ENCODE measurements at places on chromosomes 16 and 17.

DNA sequence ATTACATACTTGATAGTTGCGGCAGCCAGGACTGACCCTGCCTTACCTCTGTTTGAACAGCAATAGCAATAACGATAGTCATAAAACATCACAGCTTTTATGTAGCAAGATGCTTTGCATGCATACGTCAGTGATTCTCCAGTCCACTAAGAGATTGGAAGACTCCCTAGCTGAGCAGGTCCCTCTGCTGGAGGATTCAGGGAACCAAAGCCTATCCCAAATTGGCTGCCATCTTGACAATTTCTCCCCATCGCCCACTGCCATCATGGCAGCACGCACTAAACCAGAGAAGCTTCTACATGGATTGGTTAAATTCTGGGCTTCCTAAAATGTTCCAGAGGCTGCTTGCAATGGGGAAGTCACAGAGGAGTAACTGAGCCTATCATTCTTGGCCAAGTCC is 360.6 kb upstream of the XYLT1 start:
- no peak for DNase-seq

- DNase-seq, result peak; percentile 22
Measured at GRCh38 chr16:303760-304505, 21.0 kb downstream of the PDIA2 start.

DNA sequence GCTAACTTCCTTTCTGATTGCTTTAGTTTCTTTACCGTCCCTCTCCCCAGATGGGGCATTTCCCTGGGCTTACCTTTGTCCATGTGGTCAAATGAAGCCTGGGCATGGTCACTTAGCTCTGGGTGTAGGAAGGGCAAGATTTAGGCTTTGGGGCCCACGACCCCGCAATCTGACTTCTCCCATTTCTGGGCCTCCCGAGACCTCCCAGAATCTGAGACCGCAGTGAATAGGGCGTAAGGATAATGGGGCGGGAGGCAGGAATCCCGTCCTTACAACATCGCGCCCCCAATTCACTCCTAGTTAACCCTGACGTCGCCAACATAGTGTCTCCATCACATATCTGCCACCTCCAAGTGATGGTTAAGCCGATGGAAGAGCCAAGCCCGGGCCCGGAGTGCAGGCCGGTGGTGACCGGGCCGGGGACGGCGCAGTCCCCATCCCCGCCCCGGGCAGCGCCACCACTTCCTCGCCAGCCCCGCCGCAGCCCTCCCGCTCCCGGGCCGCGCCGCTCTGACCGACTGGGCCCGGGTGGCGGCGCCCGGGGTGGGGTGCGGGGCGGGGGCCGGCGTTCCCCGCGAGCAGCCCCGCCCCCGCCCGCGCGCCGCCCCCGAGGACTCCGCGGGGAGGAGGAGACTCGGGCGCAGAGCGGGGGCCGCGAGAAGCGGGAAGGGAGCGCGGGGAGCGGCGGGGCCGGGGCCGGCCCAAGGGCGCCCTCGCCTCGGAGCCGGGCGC is at the start of gene RHBDL3:
Gene RHBDL3, plus strand, starts transcription at position 641 of the 732 bp plus-strand sequence. CDS start 358 bp downstream, outside the sequence.
- DNase-seq, result peak; percentile 33

- DNase-seq, result no peak
Measured at GRCh38 chr17:45234641-45235415, 13.1 kb downstream of the FMNL1 start.

GRCh38 chr17:18257268-18257981 is 1.1 kb downstream of the FLII start:
- DNase-seq, result peak; percentile 33

GRCh38 chr16:4327386-4328045 is 11.6 kb downstream of the GLIS2 start:
- no peak for DNase-seq

GRCh38 chr17:48213797-48214196 is 106.2 kb downstream of the SNX11 start:
- DNase-seq, result peak; percentile 29

- no peak for DNase-seq
Measured at GRCh38 chr17:51155416-51155815, 2.1 kb downstream of the NME1 start.

DNA sequence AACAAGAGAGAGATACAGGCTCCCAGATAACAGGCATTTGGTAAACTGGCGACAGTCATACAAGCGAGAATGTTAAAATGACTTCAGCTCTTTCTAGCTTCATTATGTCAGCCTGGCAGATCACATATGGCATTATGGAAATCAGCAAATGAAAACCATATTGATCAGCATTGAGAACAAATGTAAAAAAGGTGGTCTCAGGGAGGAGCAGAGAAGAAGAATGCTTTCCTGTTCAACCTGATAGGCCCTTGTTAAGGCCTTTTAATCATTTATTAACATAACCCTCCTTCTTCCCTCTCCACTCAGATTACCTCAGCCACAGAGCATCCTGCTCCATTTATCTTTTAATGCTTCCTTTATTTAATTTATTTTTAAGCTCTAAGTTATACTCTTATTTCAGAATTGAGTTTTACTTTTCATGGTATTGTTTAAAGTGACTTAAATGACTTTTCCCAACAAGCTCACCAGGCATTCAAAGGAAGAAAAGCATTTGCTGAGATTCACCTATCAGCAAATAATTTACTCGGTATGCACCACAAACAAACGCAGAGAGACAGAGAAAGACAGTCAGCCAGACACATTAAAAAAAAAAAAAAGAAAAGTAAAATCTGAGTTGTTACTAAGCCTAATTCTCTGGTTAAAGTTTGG is 243.9 kb upstream of the TBX2 start:
- peak; percentile 58 for DNase-seq

DNA sequence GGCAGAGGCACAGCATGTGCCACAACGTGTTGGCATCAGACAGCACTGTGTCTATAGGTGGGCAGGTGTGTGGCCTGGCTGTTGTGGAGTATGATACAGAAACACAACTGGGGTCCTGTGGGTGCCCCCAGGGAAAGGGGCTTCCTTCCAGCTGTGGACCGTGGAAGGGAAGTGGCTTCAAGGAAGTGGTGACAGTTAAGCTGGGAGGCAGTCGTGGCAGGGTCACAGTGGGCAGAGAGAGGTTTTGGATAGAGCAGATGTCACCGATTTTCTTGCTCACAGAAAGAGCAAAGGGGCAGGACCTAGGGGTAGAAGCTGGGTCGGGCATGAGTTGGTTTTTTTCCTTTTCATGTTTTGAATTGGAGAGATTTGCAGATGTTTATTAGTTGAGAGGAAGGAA is 11.2 kb upstream of the ORAI3 start:
- no peak for DNase-seq

GRCh38 chr16:3879258-3879886 is 1.1 kb downstream of the CREBBP start:
- no peak for DNase-seq

GRCh38 chr16:31063495-31063842 is 10.6 kb downstream of the ZNF668 start:
- no peak for DNase-seq

DNA sequence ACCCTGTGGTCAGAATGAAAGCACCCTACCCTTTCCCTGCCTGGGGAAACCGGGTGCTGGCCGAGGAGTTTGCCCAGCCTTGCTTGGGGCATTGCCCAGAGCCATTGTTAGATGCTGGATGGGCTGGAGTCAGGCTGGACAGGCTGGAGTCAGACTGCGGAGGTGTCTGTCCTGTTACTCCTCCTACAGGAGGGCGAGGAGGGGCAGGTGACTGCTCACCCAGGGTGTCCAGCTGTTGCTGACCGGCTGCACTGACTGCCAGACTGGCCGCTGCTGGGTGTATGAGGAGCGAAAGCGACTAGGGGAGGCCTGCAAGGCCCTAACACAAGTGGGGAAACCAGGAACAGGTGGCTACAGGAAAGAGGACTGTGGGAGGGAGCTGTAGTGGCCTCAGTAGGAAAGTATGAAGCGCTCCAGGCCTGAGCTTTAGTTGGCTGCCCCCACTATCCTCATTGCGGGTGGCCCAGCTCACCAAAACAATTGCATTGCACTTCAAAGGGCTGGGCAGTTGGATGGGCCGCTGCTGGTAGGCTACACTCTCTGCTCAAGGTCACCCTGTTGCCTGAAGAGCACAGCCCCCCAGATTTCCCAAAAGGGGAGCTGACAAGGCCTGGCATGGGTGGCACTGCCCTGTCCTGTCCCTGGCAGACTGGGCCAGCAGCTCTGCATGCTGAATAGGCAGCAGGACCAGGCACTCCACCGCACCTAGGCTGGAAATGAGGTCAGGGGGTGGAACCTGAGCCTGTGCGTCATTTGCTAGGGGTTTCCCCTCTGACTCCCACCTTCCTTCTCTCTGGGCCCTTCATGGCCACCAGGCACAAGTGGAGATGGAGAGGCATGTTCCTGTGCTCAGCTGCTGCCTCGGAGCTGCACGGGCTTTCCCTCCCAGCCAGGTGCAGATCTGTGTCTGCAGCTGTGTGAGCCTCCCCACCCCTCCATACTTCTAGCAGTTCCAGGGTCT is 18.4 kb downstream of the LDHD start:
- DNase-seq, result no peak

- peak; percentile 55 for DNase-seq
Measured at GRCh38 chr17:80861892-80862291, 129.7 kb upstream of the CHMP6 start.

DNA sequence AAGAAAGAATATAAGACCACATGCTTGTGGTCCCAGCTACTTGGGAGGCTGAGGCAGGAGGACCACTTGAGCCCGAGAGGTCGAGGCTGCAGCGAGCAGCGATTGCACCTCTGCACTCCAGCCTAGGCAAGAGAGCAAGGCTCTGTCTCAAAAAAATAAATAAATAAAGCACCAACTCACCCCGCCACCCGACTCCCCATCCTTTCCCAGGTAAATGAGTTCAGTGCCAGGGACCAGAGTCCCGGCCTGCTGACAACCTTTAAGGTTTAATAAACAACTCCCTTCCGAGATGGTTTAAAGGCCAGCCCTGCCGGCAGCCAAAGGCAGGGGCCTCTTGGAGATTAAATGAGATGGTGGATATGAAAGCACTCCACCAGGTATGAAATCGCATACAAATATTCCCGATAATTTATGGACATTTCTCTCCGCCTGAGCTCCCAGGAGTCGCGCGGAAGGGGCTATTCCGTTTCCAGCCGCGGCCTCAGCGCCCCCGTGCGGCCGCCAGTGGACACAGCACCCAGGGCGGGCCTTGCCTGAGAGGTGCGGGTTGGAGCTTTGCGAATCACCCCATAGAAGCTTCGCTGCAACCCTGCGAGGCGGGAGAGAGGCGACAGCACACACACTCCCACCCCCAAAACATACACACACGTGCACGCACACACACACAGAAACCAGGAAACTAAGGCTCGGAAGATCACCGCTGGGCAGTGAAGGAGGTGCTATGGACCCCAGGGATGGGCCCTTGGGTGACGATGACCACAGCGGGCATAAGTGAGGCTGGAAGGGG is 4.0 kb upstream of the RPL38 start:
- peak; percentile 69 for DNase-seq

DNA sequence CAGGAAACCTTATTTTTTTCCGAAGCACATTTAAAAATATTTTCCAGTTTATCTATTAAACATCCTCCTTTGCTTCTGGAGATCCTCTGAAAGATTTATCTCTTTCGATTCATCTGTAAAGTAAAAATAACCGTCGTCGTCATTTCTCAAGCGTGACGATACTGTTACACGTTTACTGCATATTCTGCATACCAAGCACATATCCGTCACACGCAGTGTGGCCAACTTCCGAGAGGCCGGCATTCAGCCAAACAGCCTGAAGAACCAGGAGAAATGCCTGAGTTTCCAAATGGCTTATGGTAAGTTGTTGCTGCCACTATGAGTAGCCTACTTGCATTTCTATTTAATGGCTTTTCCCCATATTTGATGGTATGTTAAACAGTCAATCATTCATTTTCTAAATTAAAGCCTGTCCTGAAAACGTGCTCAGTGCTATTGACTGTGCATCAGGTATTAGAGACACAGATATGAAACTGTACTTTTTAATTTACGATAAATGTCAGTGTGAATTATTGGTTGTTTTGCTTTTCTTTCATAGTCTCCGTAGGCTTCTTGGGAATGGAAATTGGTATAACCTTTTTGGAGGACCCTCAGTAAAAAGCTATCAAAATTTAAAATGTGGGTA is 275.7 kb downstream of the WWOX start:
- DNase-seq, result no peak

DNA sequence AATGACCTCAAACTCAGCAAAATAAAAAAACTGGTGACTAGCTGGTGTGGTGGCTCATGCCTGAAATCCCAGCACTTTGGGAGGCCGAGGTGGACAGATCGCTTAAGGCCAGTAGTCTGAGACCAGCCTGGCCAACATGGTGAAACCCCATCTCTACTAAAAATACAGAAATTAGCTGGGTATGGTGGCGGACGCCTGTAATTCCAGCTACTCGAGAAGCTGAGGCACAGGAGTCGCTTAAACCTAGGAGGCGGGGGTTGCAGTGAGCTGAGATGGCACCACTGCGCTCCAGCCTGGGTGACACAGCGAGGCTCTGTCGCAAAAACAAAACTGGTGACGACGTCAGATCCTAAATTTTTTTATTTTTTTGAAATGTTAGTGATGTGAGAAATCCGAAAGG is 82.6 kb upstream of the TOB1 start:
- no peak for DNase-seq

DNA sequence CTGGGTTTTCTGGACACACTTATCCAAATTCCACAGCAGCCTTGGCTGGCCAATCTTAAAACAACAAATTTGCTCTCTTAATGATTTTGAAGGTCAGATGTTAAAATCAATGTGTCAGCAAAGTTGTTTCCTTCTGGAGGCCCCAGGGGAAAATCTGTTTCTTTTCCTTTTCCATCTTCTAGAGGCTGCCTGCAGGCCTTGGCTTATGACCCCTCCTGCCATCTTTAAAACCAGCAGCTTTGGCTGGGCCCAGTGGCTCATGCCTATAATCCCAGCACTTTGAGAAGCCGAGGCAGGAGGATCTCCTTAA is 3.0 kb downstream of the LGALS9 start:
- DNase-seq, result peak; percentile 19

GRCh38 chr17:38898291-38898679 is 27.1 kb upstream of the LASP1NB start:
- DNase-seq, result no peak

DNA sequence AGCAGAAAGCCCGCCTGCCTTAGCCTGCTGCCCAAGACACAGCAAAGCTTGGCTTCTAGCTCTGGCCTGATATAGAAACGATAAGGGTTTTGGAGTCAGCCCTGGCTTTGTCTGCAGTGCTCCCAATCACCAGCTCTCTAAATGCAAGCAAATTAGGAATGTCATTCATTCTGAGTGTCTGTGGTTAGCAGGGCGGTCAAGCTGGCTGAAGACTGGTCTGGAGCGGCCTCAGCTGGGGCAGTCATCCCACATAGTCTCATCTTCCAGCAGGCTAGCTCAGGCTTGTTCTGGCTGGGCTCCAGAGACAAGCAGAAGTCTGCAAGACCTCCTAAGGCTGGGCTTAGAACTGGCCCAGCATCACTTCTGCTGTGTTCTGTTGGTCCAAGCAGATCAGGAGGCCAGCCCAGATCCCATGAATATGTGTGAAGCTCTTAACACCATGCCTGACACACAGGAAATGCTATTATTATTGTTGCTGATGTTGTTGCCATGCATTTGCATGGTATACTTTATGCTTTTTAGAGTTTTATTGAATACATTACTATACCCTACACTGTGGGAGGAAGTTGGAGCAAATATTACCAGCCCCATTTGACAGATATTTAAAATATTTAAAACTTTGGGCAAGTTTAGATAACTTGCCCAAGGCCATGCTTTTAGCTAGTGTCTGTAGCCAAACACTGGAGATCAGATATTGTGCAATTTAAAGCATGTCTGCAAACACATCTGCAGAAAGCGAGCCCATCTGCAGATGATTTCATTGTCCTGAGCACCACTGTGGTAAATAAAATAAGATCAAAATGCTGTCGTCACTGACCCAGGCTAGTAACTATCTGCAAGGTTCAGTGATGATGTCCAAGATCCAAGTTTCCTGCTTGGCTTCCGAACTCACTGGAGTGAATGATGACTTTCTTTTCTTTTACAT is 24.8 kb downstream of the TMC7 start:
- no peak for DNase-seq

- no peak for DNase-seq
Measured at GRCh38 chr16:68429076-68429854, 19.0 kb downstream of the SMPD3 start.

Measured in lung (tissue), 17 donors.